Effector CD4-positive, alpha-beta T cell (primary cell): ENCODE measurements at places on chromosomes 12 and 14.

- no peak for DNase-seq
These were observed 36.2 kb downstream of the BCL11B start for GRCh38 chr14:99235582-99236320.

DNA sequence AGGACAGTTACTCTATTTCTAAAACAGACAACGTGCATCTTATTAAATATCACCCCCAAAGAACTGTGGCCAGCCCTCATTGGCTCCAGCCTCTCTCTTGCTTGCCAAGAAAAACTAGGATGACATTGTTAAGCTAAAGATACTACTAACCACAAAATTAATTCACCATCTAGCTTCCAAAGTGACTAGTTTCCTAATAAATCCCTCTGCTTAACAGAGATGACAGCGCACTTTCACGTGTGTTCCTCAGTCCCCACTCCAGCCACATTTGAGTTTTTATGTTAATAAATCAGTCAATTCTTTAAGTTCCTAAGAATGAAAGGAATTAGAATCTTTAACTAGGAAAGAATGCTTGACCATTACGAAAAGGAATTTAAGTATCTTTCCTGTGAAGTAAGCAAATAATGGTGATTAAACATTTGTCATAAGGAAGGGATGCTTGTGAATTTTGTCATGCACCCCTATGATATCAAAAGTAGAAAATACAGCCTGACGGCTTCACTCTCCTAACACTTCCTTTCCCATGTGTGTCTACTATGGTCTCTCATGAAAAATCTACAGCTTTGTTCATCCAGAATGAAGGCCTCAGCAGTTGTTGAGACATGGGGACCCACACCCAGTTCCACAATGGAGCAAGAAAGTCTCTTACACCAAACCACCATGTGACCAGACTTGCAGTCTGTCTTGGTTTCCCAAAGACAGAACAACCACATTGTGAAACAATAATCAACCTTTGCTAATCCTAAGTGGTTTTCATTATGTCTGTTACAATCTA is 8.1 kb downstream of the CORO1C start:
- no peak for DNase-seq

- no peak for DNase-seq
These were observed 34.9 kb downstream of the BBS10 start for GRCh38 chr12:76313299-76313698.

DNA sequence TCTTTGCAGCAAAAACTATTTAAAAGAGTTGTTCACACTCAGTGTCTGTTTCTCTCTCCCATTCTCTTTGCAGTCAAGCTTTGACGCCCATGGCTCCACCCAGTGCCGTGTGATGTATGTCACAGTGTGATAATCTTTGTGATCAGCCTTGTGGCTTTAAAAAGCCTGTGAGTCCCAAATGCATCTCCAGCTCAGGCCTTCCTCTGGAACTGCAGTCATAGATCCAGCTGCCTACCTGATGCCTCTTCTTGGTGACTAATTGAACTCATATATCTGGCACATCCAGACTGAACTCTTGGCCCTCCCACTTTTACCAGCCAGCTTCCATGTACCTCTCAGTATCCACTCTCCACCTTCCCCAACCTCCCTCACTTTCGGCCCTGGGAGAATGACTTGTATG is 182.8 kb upstream of the ARHGAP5 start:
- DNase-seq, result no peak

GRCh38 chr12:88552610-88553079 is 27.6 kb downstream of the KITLG start:
- DNase-seq, result no peak

DNA sequence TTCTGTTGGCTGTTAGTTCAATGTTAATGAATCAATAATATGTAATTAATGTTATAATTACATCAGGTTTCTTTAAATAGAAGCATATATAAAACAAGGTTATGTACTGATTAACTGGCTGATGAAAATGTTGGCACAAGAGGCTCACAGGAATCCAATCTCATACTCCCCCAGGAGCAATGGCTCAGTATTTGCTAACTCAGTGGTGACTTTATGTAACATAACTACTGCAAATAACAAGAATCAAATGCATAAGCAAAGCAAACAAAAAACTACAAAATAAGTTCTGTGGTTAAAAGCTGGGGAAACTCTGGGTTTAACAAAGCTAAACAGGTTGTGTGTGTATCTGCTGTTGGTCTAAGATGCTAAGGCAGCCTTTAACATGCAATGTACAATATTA is 27.7 kb upstream of the BBS10 start:
- DNase-seq, result no peak
